Lung (tissue), 17 donors: ENCODE measurements at places on chromosomes 3 and 15. TPM values are rescaled to one million over a fixed set of nuclear protein-coding genes. Genes with fewer than 3 reads are reported as not detected.

Gene TIGIT
- 0.67 TPM for total RNA-seq

Gene ZPLD1
- not detected for total RNA-seq

Gene MED12L
- total RNA-seq: 0.55 TPM

Gene SMCO1
- total RNA-seq: not detected

Gene COL6A5
- total RNA-seq: 9.4 TPM

Gene FANCD2
- total RNA-seq: 5.8 TPM

Gene THUMPD3
- 35.0 TPM for total RNA-seq

Gene ADCY5
- 8.4 TPM for total RNA-seq

GRCh38 chr3:42014458-42014920 lies 52.6 kb upstream of the ULK4 start:
- H3K36me3 ChIP-seq: no peaks in the 10 kb centered on the region
- H3K4me3 ChIP-seq: peak overlapping the region; percentile 88
- H3K27ac ChIP-seq: peak overlapping the region; percentile 93
- peaks cover 14% of the 10 kb centered on the region for H3K4me1 ChIP-seq
- H3K27me3 ChIP-seq: no peaks in the 10 kb centered on the region
- DNase-seq: peak; percentile 19

- H3K4me1 ChIP-seq: peaks cover 6% of the 10 kb centered on the region
- H3K27me3 ChIP-seq: no peaks in the 10 kb centered on the region
- H3K27ac ChIP-seq: no peak overlapping the region
Measured at GRCh38 chr15:101267320-101268104, 9.8 kb downstream of the SELENOS start.

GRCh38 chr15:39919748-39920509 lies at the start of gene GPR176:
TSS of gene GPR176 (minus strand) at chr15:39920266. CDS start at chr15:39920026, 240 bp downstream.
- H3K36me3 ChIP-seq: no peaks in the 10 kb centered on the region
- peaks cover 30% of the 10 kb centered on the region for H3K27me3 ChIP-seq
- peak within 1 kb of the TSS; percentile 62 for H3K4me3 ChIP-seq

- peaks cover 3% of the 10 kb centered on the region for H3K4me1 ChIP-seq
- H3K27ac ChIP-seq: no peak overlapping the region
- no peaks in the 10 kb centered on the region for H3K27me3 ChIP-seq
- no peak for DNase-seq
Measured at GRCh38 chr15:43899928-43900327, 73.1 kb downstream of the WDR76 start.

GRCh38 chr15:93331545-93332167 lies 242.6 kb upstream of the RGMA start:
- no peak overlapping the region for H3K4me3 ChIP-seq
- DNase-seq: peak; percentile 46
- H3K4me1 ChIP-seq: no peaks in the 10 kb centered on the region
- no peak overlapping the region for H3K27ac ChIP-seq
- peaks cover 24% of the 10 kb centered on the region for H3K27me3 ChIP-seq
- H3K36me3 ChIP-seq: no peaks in the 10 kb centered on the region

GRCh38 chr15:58232281-58233065 lies 94.3 kb downstream of the AQP9 start:
- no peak overlapping the region for H3K27ac ChIP-seq
- no peaks in the 10 kb centered on the region for H3K36me3 ChIP-seq
- H3K27me3 ChIP-seq: no peaks in the 10 kb centered on the region
- no peak overlapping the region for H3K4me3 ChIP-seq

GRCh38 chr3:50155491-50155878 lies 361 bp downstream of the SEMA3F start:
- DNase-seq: no peak
- peak overlapping the region; percentile 74 for H3K4me3 ChIP-seq
- H3K27ac ChIP-seq: peak overlapping the region; percentile 75
- H3K4me1 ChIP-seq: peaks cover 9% of the 10 kb centered on the region

- no peaks in the 10 kb centered on the region for H3K27me3 ChIP-seq
- no peaks in the 10 kb centered on the region for H3K4me1 ChIP-seq
- H3K27ac ChIP-seq: no peak overlapping the region
- H3K36me3 ChIP-seq: no peaks in the 10 kb centered on the region
Measured at GRCh38 chr3:196517919-196518318, 2.8 kb upstream of the SMCO1 start.

- no peak overlapping the region for H3K27ac ChIP-seq
- no peaks in the 10 kb centered on the region for H3K4me1 ChIP-seq
- DNase-seq: no peak
- H3K4me3 ChIP-seq: no peak overlapping the region
Measured at GRCh38 chr3:18409266-18409665, 15.9 kb downstream of the SATB1 start.

- no peaks in the 10 kb centered on the region for H3K36me3 ChIP-seq
- H3K4me3 ChIP-seq: no peak overlapping the region
- no peak overlapping the region for H3K27ac ChIP-seq
- no peak for DNase-seq
- no peaks in the 10 kb centered on the region for H3K4me1 ChIP-seq
- H3K27me3 ChIP-seq: no peaks in the 10 kb centered on the region
Measured at GRCh38 chr15:96887730-96888129, 557.2 kb downstream of the NR2F2 start.

- H3K4me1 ChIP-seq: no peaks in the 10 kb centered on the region
- H3K36me3 ChIP-seq: no peaks in the 10 kb centered on the region
- H3K4me3 ChIP-seq: no peak overlapping the region
Measured at GRCh38 chr3:34793057-34793456, 846.3 kb upstream of the ARPP21 start.

GRCh38 chr15:101391431-101391830 lies 96.4 kb upstream of the SNRPA1 start:
- H3K27ac ChIP-seq: no peak overlapping the region
- no peak for DNase-seq
- no peaks in the 10 kb centered on the region for H3K4me1 ChIP-seq
- no peak overlapping the region for H3K4me3 ChIP-seq

DNA sequence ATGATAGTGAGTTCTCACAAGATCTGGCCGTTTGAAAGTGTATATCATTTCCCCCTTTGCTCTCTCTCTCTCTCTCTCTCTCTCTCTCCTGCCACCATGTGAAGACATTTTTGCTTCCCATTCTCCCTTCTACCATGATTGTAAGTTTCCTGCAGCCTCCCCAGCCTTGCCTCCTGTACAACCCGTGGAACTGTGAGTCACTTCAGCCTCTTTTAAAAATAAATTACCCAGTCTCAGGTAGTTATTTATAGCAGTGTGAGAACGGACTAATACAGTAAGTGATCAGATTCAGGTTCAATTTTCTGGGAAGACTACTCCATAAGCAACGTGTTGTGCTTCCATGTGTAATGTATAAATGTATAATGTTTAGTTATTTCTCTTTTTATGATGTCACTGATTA lies 29.2 kb downstream of the CADPS start:
- DNase-seq: no peak
- H3K4me3 ChIP-seq: no peak overlapping the region
- H3K27me3 ChIP-seq: no peaks in the 10 kb centered on the region
- no peaks in the 10 kb centered on the region for H3K4me1 ChIP-seq

DNA sequence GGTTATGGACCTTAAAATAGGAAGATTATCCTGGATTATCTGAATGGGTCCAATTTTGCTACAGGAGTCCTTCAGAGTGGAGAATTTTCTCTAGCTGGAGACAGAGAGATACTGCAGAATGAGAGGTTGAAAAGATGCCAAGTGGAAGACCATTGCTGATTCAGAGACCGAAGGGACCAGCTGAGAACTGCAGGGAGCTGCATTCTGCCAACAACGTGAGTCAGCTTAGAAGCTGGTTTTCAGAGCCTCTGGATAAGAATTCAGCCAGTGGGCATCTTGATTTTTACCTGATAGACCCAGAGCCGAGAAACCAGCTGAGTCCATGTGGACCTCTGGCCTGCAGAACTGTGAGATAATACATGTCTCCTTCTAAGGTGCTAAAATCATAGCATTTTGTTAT lies 234.0 kb downstream of the NR2F2 start:
- H3K27me3 ChIP-seq: no peaks in the 10 kb centered on the region
- H3K4me1 ChIP-seq: no peaks in the 10 kb centered on the region
- H3K4me3 ChIP-seq: no peak overlapping the region
- no peak overlapping the region for H3K27ac ChIP-seq
- no peaks in the 10 kb centered on the region for H3K36me3 ChIP-seq

DNA sequence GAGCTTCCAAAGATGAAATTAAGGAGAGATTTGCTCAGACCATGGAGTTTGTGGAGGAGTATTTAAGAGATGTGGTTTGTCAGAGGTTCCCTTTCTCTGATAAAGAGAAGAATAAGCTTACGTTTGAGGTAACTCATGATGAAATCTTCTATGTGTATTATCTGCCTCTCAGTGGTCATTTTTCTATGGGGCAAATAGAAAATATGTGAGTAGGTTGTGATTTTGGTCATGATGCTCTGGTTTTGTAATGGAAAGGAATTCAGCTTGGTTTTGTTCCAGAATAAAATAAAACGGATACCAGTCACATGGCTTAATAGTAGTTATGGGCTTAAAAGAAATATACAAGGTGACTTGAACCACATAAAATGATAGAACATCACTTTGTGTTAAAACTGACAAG lies 181.1 kb downstream of the ITPR1 start:
- no peak overlapping the region for H3K4me3 ChIP-seq
- no peaks in the 10 kb centered on the region for H3K4me1 ChIP-seq
- peaks cover 18% of the 10 kb centered on the region for H3K36me3 ChIP-seq
- DNase-seq: no peak

DNA sequence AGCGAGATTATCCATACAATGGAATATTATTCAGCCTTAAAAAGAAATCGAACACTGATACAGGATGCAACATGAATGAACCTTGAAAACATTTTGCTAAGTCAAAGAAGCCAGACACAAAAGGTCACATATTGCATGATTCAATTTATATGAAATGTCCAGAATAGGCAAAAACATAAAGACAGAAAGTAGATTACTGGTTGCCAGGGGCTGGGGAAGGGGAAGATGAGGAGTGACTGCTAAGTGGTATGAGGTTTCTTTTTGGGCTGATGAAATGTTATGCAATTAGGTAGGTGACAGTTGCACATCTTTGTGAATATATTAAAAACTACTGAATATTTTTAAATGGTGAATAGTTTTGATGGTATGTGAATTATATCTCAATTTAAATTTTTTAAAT lies 38.3 kb downstream of the LRRFIP2 start:
- no peak overlapping the region for H3K27ac ChIP-seq
- peaks cover 9% of the 10 kb centered on the region for H3K4me1 ChIP-seq
- DNase-seq: no peak
- H3K36me3 ChIP-seq: no peaks in the 10 kb centered on the region

DNA sequence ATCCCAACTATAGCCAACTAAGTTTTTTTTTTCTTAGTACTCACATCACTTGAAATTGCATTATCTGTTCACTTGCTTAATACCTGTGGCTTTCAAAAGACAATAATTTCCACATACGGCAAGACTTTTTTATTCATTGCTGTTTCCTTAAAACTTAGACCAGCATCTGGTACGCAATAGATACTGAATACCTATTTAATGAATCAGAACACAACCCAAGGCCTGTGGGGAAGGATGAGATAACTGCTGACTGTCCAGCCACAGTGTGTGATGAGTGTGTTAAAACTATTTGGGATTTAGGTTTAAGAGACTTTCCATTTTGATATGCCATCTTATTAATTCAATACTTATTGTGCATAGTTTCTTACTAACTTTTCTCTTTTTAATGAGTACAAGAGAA lies 988.7 kb downstream of the NTRK3 start:
- H3K4me1 ChIP-seq: no peaks in the 10 kb centered on the region
- no peak overlapping the region for H3K27ac ChIP-seq
- no peaks in the 10 kb centered on the region for H3K36me3 ChIP-seq
- H3K27me3 ChIP-seq: no peaks in the 10 kb centered on the region
- no peak overlapping the region for H3K4me3 ChIP-seq
- no peak for DNase-seq

DNA sequence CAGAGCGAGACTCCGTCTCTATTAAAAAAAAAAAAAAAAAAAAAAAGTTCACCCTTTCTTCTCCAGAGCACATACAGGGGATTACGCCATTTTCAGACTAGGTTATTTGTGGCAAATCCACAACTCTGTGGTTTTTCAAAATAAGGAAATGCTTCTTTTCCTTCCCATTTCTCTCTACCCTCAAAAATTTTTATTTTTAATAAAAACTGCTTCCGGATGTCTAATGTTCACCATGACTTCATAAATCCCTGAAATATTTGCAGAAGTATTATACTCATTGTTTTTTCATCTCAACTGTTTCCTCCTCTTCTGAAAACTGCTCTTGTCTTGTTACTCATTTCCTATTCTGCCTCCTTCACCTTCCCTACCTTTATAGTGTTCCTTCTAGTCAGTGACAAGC lies 45.0 kb upstream of the SLC12A8 start:
- H3K4me1 ChIP-seq: no peaks in the 10 kb centered on the region
- H3K27ac ChIP-seq: no peak overlapping the region
- no peaks in the 10 kb centered on the region for H3K27me3 ChIP-seq
- DNase-seq: no peak
- H3K4me3 ChIP-seq: no peak overlapping the region
- no peaks in the 10 kb centered on the region for H3K36me3 ChIP-seq

DNA sequence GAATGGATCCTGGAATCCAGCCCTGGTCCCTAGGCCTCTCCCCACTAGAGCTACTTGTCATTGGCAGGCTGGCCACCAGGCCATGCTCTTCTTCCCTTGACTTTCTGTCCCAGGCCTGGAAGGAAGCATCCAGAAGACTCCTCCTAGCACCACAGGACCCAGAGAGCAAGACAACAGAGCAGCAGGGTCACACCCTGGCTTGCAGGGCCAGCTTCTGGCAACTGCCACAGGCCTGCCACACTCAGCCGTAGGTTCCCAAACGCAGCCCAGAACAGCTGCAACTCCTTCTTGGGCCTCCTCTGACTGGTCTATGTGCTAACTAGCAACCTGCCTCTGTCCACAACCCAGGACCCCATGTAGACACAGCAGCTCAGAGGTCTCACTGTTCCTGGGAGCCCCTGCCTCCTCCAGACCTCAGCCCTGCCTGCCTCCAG lies 36.8 kb upstream of the RPL32 start:
- H3K27ac ChIP-seq: no peak overlapping the region
- H3K4me3 ChIP-seq: no peak overlapping the region
- no peak for DNase-seq
- H3K36me3 ChIP-seq: no peaks in the 10 kb centered on the region

GRCh38 chr3:114411811-114412803 lies 118.3 kb downstream of the TIGIT start:
- peaks cover 21% of the 10 kb centered on the region for H3K4me1 ChIP-seq
- peak overlapping the region; percentile 63 for H3K27ac ChIP-seq
- DNase-seq: no peak
- no peak overlapping the region for H3K4me3 ChIP-seq
